ENCODE measurements at places on chromosomes 4 and X.

DNA sequence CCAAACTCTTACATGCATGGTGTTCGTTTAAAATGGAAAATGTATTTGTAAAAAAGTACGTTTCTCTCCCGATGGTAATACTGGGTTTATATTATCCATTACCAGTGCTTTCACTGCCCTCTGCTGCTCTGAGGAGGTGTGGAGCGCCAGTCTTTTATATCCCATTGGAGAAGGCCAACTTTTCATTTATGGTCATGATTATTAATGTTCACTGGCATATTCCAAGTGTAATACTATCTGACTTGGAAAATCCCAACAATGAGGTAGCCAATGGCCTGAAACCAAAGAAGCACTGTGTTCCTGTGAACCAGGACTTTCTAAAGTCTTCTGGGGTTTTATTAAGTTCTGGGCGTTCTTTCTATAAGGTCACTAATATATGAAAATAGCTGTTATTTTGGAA is 80.7 kb downstream of the SYNPO2 start:
- peak; percentile 82 for DNase-seq
- H3K36me3 ChIP-seq, result no peaks in the 10 kb centered on the region
- H3K4me3 ChIP-seq, result no peak overlapping the region
- H3K4me1 ChIP-seq, result peaks cover 16% of the 10 kb centered on the region
- H3K27ac ChIP-seq, result no peak overlapping the region

- no peaks in the 10 kb centered on the region for H3K27me3 ChIP-seq
- no peaks in the 10 kb centered on the region for H3K36me3 ChIP-seq
- H3K4me1 ChIP-seq, result no peaks in the 10 kb centered on the region
- no peak overlapping the region for H3K27ac ChIP-seq
- H3K4me3 ChIP-seq, result no peak overlapping the region
Observed at GRCh38 chrX:67555578-67556203, 11.9 kb downstream of the AR start.

DNA sequence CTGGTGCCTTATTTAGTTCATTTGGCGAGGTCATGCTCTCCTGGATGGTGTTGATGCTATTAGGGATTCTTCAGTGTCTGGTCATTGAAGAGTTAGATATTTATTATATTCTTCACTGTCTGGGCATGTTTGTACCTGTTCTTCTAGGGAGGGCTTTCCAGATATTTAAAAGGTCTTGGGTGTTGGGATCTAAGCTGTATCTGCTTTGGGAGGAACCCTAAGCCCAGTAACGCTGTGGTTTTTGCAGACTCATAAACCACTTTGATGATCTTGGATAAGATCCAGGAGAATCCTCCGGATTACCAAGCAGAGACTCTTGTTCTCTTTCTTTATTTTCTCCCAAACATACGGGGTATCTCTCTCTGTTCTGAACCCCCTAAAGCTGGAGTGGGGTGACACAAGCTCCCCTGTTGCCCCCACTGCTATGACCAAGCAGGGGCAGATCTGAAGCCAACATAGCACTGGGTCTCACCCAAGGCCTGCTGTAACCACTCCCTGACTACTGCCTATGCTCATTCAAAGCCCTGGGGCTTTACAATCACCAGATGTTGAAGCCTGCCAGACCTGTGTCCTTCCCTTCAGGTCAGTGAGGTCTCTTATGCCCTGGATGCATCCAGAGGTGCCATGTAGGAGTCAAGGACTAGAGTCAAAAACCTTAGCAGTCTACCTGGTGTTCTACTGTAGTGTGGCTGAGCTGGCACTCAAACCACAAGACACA is 187.6 kb downstream of the GUCY2F start:
- no peaks in the 10 kb centered on the region for H3K36me3 ChIP-seq
- peaks cover 5% of the 10 kb centered on the region for H3K27me3 ChIP-seq
- DNase-seq, result no peak
- H3K27ac ChIP-seq, result no peak overlapping the region
- H3K4me1 ChIP-seq, result no peaks in the 10 kb centered on the region

DNA sequence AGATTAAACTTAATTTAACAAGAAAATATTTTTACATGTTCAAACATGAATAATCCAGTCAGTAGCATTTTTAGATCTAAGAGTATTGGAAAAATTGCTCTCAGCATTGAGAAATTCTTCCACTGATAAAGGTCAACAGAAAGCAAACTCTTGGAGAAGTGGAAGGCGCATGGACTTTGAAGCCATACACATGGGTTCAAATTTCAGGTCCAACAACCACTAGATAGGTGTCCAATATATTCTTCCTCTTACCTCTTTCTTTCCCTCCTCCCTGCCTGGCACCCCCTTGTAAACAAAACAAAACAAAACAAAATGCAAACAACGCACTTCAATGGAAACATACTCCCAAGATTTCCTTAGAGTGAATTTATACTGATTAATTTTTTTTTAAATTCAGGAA is 28.4 kb upstream of the PRSS48 start:
- no peaks in the 10 kb centered on the region for H3K27me3 ChIP-seq
- H3K27ac ChIP-seq, result no peak overlapping the region
- H3K36me3 ChIP-seq, result no peaks in the 10 kb centered on the region
- H3K4me3 ChIP-seq, result no peak overlapping the region
- DNase-seq, result no peak

DNA sequence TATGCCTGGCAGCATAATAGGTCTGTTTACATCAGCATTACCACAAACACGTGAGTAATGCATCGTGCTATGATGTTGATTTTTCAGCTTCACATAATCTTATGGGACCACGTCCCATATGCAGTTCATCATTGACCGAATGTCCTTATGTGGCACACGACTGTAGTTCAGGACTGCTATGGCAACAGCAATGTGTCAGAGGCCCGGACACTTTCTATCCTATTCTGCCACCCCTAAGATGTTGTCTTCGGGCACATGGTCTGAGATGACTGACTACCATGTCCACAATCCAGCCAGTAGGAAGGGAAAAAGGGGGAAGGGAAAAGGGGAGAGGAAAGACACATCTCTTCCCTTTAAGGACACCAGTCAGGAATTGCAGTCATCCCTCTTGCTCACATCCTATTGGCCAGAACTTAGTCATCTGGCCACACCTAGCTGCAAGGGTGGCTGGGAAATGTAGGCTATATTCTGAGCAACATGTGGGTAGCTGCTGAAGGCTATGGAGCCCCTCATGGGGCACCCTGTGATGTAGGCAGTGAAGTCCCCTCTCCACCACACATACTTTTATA is 196.0 kb upstream of the RBPJ start:
- no peaks in the 10 kb centered on the region for H3K4me1 ChIP-seq
- DNase-seq, result peak; percentile 44
- peak overlapping the region; percentile 4 for H3K4me3 ChIP-seq
- no peaks in the 10 kb centered on the region for H3K36me3 ChIP-seq
- H3K27me3 ChIP-seq, result peaks cover 3% of the 10 kb centered on the region

- DNase-seq, result peak; percentile 13
- H3K4me3 ChIP-seq, result no peak overlapping the region
- no peaks in the 10 kb centered on the region for H3K36me3 ChIP-seq
Observed at GRCh38 chrX:21487832-21488231, 113.6 kb downstream of the CNKSR2 start.

DNA sequence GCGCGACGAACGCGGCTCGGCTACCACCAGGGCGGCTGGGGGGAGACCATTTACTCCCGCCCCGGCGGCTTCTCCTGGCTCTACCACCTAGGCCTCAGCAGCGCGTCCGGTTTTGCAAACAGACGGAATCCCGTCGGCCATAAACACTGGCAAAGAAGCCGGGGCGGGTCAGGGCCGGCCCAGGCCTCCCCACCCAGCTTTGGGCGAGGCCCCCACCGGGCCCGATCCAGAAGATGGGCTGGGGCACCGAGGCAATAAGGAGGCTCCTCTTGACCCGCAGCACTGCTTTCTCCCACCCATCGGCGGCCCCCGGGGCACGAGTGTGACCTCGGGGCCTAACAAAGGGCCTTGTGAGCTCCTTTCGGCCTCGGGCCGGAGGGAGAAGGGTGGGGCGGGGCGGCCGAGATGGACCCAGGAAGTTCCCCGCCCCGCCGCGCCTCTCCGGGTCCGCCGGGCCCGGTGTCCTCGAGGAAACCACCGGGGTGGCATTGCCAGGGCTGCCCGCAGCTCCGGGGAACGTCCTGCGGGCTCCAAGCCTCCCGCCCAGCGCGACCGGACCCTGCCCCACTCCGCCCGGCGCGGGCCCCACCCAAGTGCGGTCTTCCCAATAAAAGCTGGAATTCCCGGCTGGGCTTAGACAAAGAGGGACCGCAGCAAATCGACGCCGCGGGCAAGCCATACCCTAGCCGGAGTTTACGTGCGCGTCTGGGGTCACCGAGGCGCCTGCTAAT is 5.9 kb downstream of the BCOR start:
- no peak overlapping the region for H3K4me3 ChIP-seq
- no peaks in the 10 kb centered on the region for H3K36me3 ChIP-seq
- H3K4me1 ChIP-seq, result peaks cover 13% of the 10 kb centered on the region

DNA sequence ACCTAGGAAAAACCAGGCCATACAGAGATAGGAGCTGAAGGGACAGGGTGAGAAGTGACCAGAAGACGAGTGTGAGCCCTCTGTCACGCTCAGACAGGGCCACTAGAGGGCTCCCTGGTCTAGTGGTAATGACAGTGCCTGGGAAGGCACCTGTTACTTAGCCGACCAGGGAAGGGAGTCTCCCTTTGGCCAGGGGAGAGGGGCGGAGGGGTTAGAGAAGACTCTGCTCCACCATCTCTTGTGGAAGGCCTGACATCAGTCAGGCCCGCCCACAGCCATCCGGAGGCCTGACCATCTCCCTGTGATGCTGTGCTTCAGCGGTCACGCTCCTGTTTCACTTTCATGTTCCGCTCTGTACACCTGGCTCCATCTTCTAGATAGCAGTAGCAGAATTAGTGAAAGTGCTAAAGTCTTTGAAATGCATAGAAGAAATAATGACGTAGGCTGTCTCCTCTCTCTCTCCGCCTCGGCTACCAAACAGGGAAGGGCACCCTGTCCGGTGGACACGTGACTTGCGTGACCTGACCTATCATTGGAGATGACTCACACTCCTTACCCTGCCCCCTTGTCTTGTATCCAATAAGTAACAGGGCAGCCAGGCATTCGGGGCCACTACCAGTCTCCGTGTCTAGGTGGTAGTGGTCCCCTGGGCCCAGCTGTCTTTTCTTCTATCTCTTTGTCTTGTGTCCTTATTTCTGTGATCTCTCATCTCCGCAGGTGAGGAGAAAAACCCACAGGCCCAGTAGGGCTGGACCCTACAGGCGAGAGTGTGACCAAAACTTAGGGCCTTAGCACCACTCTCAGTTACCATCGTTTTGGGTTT is 26.7 kb downstream of the HTT-AS start:
- no peaks in the 10 kb centered on the region for H3K4me1 ChIP-seq
- H3K36me3 ChIP-seq, result no peaks in the 10 kb centered on the region
- no peak overlapping the region for H3K4me3 ChIP-seq
- H3K27ac ChIP-seq, result no peak overlapping the region

- H3K27me3 ChIP-seq, result no peaks in the 10 kb centered on the region
- no peaks in the 10 kb centered on the region for H3K36me3 ChIP-seq
- DNase-seq, result no peak
- peak overlapping the region; percentile 86 for H3K4me3 ChIP-seq
Observed at GRCh38 chrX:40093586-40093985, 4.2 kb downstream of the BCOR start.

DNA sequence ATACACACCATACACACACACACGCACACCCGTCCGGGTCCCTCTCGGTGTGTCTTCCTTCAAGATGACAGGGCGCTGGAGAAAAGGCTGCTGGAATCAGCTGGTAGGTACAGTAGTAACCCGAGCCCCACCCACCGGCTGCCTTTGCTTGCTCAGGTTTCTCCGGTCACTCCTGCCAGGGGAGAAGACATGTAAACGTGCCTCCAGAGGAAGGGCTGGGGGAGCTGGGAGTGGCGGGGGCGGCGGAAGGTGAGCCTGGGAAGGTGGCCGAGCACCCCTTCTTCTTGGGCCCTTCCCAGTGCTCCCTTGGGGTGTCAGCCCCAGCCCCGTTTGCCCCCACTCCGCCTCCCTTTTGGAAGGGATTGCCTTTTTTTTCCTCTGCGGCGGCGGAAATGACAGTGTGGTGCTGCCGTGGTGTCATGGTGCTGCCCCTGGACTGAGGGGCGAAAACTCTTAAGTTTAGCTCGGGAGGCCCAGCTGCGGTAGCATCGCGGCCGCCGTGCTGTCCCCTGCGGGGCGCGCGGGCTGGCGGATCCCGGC is at the start of gene MID2:
Gene MID2 (plus strand): TSS at position 169 of the 540 bp plus-strand sequence. CDS start 561 bp downstream, outside the sequence.
- H3K4me3 ChIP-seq, result peak within 1 kb of the TSS; percentile 43
- H3K36me3 ChIP-seq, result no peaks in the 10 kb centered on the region
- no peak for DNase-seq
- H3K27me3 ChIP-seq, result peaks cover 8% of the 10 kb centered on the region
- no peaks in the 10 kb centered on the region for H3K4me1 ChIP-seq

DNA sequence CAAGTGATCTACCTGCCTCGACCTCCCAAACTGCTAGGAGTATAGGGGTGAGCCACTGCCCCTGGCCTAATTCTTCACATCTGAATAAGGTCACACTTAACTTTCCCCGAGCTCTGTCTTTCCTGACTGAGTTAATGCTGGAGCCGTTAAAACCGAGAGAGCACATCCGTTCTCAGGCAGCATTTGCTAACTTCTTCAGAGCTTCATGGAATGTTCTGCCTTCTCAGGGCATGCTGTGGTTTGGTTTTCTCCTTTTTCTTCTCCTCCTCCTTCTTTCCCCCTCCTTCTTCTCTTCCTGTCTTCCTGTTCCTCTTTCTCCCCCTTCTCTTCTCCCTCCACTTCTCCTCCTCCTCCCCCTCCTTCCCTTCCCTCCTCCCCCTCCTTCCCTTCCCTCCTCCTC is 119.9 kb downstream of the ASMT start:
- no peaks in the 10 kb centered on the region for H3K27me3 ChIP-seq
- no peaks in the 10 kb centered on the region for H3K4me1 ChIP-seq
- H3K36me3 ChIP-seq, result no peaks in the 10 kb centered on the region
- no peak for DNase-seq

DNA sequence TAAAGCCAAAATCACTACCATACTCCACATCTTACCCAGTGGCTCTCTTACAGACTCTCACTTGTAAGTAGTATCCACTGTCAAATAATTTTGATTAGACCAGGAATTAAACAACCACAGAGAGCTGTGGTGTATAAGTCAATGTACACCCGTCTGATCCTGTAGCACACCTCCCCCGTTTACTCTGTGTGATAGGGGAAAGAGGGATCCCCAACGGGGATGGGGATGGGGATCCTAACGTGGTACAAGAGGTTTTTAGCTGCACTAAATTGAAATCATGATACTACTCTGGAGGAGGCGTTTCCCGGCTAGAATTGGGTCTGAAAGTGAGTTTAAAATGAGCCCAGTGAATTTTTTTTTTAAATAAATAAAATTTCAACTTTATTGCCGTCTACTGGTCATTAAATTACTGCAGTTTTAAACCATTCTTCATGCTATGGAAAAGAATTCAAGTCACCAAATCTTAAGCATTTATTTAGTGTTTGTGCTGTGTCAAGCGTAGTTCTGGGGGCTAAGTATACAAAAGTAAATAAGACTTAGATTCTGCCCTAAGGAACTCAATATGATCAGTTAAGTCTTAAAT is 76.6 kb downstream of the INTS12 start:
- no peaks in the 10 kb centered on the region for H3K4me1 ChIP-seq
- no peaks in the 10 kb centered on the region for H3K27me3 ChIP-seq
- H3K27ac ChIP-seq, result no peak overlapping the region
- no peaks in the 10 kb centered on the region for H3K36me3 ChIP-seq
- no peak for DNase-seq

- peaks cover 9% of the 10 kb centered on the region for H3K4me1 ChIP-seq
- no peaks in the 10 kb centered on the region for H3K36me3 ChIP-seq
- no peak for DNase-seq
- no peak overlapping the region for H3K27ac ChIP-seq
Observed at GRCh38 chr4:53895137-53895536, 169.3 kb downstream of the CHIC2 start.

GRCh38 chr4:145482209-145483037 is 770 bp downstream of the SMAD1 start:
- no peaks in the 10 kb centered on the region for H3K36me3 ChIP-seq
- no peaks in the 10 kb centered on the region for H3K27me3 ChIP-seq
- DNase-seq, result peak; percentile 86

Data from IMR-90 (cell line).